ENCODE measurements at places on chromosomes 16 and 17. TPM values are rescaled to one million over a fixed set of nuclear protein-coding genes. Genes with fewer than 3 reads are reported as not detected.

Gene PRKCB
- total RNA-seq: 77.8 TPM

Gene KCNG4
- total RNA-seq: not detected

Gene MT3
- 3.8 TPM for total RNA-seq

DNA sequence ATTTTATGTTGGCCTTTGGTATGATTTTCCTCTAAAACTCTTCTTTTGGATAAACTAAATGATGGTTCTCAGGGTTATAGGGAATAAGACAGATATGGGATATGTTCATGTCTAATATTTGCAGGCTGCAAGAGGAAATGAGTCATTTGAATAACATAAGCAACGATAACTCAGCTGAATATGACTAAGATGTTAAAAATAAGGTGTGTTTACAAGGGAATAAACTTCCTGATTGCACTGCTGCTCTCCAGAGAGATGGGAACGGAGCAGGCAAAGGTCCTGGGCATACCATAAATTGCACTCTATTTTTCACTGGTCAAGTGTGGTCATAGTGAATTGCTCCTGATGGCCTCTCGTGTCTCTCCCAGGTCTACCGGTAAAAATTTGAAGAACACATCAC is 666.2 kb downstream of the TOX3 start:
- H3K4me1 ChIP-seq: no peaks in the 10 kb centered on the region
- no peak for DNase-seq
- no peak overlapping the region for H3K4me3 ChIP-seq
- no peak overlapping the region for H3K27ac ChIP-seq
- H3K36me3 ChIP-seq: no peaks in the 10 kb centered on the region

- no peak overlapping the region for H3K4me3 ChIP-seq
- no peaks in the 10 kb centered on the region for H3K27me3 ChIP-seq
- DNase-seq: no peak
Observed at GRCh38 chr16:84552135-84552534, 47.7 kb upstream of the MEAK7 start.

DNA sequence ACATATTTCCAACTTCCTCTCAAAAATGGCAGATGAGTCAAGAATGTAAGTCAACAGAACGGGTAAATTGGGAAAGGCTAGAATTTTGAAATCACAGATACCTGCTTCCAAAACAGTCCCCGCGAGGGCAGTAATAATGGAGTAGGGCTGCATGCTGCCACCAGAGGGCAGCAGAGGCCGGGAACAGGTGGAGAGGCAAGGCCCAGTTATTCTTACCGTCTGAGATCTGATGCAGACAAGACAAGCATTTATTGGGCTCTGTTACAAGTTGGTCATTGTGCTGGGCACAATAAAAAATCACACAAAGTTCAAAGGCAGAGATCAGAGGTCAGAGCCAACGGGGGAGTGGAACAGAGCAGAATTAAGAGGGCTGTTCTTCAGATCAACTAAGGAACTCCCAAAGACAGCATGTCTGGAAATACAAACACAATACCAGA is 8.8 kb upstream of the MLKL start:
- no peaks in the 10 kb centered on the region for H3K27me3 ChIP-seq
- no peaks in the 10 kb centered on the region for H3K36me3 ChIP-seq
- peak; percentile 85 for DNase-seq
- H3K27ac ChIP-seq: no peak overlapping the region

DNA sequence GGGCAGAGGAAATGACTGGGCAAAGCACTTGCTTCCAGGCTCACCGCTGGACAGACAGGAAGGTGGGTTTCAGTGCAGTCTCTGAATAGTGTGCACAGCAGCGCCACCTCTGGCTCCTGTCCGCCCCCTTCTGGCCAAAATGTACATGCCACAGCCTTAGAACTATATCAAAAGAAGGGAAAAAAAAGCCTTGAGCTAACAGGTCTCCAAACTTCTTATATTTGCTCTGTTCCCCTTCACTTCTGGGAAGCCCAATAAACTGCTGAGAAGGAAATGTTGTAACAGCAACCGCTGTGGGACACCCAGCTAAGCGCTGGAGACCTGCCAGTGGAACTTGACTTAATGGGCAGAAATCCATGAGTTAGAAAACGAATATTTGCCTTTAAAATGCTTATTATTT is 17.5 kb downstream of the COG7 start:
- H3K36me3 ChIP-seq: peaks cover 21% of the 10 kb centered on the region
- peak; percentile 73 for DNase-seq
- no peaks in the 10 kb centered on the region for H3K4me1 ChIP-seq
- H3K4me3 ChIP-seq: no peak overlapping the region
- H3K27ac ChIP-seq: no peak overlapping the region

DNA sequence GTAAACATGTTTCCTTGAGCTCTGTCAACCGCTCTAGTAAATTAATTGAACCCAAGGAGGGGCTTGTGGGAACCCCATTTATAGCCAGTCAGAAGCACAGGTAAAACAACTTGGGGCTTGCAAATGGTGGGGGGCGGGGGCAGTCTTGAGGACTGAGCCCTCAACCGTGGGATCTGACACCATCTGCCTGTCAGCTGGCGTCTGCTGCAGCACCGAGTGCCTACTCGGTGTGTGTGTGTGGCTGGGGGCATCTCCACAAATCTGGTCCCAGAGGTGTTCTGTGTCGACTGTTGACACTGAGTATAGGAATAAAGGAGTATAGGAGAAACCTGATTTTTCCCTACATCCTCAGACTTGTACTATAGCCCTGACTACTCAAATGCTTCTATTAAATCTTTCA is 20.6 kb downstream of the CREBBP start:
- no peak for DNase-seq
- H3K36me3 ChIP-seq: no peaks in the 10 kb centered on the region
- no peak overlapping the region for H3K4me3 ChIP-seq
- H3K27me3 ChIP-seq: no peaks in the 10 kb centered on the region
- H3K27ac ChIP-seq: no peak overlapping the region

GRCh38 chr17:5179003-5179402 is 12.7 kb downstream of the ZNF594 start:
- no peak overlapping the region for H3K4me3 ChIP-seq
- no peak for DNase-seq
- peaks cover 58% of the 10 kb centered on the region for H3K36me3 ChIP-seq
- H3K27me3 ChIP-seq: no peaks in the 10 kb centered on the region

DNA sequence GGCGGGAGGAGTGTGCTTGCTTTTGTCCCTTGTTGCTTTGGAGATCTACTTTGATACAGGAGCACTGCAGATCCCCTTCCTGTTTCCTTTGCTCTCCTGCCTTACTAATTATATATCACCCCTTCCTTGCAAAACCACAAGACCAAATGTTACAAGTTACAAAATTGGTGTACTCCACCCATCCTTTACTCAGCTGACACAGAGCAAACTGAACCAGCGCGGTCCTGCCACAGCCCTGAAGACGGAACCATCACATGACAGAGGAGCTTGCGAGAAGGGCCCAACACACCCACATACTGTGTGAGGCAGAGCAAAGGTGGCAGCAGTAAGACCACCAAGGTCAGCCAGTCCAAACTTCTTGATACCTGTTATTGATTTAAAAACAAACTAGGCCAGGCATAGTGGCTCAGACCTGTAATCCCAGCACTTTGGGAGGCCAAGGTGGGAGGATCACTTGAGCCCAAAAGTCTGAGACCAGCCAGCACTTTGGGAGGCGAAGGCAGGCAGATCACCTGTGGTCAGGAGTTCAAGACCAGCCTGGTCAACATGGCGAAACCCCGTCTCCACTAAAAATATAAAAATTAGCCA is 33.2 kb downstream of the CYTH1 start:
- H3K4me1 ChIP-seq: peaks cover 93% of the 10 kb centered on the region
- peaks cover 39% of the 10 kb centered on the region for H3K36me3 ChIP-seq
- DNase-seq: peak; percentile 89
- H3K27ac ChIP-seq: peak overlapping the region; percentile 87
- H3K27me3 ChIP-seq: no peaks in the 10 kb centered on the region

DNA sequence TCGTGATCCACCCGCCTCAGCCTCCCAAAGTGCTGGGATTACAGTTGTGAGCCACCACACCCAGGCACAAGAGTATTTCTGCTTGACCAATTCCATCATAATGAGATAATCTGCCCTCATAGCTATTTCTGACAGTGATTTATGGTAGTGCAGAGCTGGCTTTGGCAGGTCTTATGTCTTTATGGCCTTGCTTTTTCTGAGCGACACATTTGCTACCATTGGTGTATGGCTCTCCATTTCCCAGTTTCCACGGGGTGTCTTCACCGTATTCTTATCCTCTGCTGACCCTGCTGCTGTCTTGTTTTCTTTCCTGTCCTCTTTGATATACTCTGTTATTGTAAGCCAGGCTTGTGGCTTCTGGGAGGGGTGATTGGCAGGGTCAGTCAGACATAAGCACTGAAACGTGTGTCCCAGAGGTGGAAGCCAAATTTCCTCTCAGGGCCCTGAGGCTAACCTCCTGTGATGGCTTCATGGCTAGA is 161.1 kb upstream of the TBX2 start:
- DNase-seq: no peak
- H3K4me3 ChIP-seq: no peak overlapping the region
- no peak overlapping the region for H3K27ac ChIP-seq
- peaks cover 9% of the 10 kb centered on the region for H3K4me1 ChIP-seq

DNA sequence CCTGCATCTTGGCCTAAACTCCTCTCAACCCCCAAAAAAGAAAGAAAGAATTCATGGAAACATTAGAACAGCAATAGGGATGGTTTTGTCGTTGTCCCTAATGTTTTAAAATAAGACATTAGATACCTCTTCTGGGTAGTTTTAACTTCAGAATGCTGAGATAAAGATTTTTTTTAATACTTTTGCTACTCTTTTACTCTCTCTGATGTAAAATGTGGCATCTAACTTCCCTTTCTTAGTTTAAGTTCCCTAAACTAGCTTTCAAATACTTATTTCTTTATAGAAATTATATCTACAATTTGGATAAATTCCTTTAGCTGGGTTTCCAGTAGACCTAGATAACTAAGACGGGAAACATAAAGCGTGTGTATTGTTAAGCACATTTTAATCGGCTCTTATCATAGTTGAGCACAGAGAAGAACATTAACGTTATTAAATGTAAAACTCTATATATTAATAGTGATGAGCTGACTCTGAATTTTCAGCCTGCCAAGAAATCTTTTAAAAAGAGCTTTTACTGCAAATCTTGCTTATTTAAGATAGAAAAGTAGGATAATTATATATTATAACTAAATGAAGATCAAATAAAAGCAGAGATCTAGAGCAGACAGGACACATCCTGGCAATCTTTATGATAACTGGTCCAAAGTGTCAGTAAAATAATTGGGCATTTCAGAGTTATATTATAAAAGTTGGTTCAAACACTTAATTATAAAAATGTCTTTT is 183.2 kb downstream of the CYB561 start:
- no peaks in the 10 kb centered on the region for H3K4me1 ChIP-seq
- H3K4me3 ChIP-seq: no peak overlapping the region
- H3K27ac ChIP-seq: no peak overlapping the region
- H3K27me3 ChIP-seq: no peaks in the 10 kb centered on the region
- no peak for DNase-seq

Data from activated CD4-positive, alpha-beta T cell treated with anti-CD3 and anti-CD28 coated beads, Interleukin-2, amount 10 ng/mL, durations not matched to agents 7 days and 5 days (primary cell).